ENCODE measurements at places on chromosomes 11 and 22.

DNA sequence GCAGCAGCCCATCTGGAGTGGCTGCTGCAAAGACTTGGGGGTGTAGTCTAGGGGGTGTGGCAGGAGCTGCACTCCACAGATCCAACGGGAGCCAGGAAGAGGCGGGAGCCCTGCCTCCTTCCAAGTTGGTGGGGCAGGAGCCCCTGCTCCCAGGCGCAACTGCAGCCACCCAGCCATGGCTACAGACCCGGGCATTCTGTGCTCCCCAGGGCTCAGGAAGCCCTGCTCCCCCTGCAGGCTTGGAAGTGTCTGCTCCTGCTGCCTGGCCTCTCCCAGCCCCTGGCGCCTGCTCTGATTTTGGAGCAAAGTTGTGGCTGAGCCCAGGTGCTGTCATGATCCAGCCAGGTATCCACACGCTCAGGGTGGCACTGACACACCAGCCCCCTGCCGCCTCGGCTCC lies 58.5 kb downstream of the CCDC34 start:
- no peak for DNase-seq

- DNase-seq = no peak
Measured at GRCh38 chr11:124879493-124880289, 14.5 kb downstream of the ROBO3 start.

- no peak for DNase-seq
Measured at GRCh38 chr11:5700421-5701054, 10.9 kb downstream of the TRIM22 start.

DNA sequence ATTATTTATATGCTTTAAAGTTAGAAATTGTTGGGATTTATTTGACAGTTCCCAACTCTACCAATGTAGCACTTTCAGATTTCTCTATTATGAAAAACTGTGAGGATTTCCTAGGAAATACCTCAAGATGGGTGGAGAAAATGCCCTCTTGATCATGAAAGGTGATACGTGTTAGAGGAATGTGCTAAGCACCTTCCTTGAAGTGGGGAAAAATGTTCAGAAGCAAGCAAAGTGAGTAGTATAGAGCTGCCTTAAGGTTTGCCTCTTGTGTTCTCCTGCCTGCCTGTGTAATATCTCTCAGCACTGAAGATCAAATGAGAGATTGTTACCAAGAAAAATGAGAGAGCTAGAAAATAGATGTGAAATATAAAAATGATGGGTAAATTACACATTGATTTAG lies 58.2 kb downstream of the YAP1 start:
- no peak for DNase-seq

DNA sequence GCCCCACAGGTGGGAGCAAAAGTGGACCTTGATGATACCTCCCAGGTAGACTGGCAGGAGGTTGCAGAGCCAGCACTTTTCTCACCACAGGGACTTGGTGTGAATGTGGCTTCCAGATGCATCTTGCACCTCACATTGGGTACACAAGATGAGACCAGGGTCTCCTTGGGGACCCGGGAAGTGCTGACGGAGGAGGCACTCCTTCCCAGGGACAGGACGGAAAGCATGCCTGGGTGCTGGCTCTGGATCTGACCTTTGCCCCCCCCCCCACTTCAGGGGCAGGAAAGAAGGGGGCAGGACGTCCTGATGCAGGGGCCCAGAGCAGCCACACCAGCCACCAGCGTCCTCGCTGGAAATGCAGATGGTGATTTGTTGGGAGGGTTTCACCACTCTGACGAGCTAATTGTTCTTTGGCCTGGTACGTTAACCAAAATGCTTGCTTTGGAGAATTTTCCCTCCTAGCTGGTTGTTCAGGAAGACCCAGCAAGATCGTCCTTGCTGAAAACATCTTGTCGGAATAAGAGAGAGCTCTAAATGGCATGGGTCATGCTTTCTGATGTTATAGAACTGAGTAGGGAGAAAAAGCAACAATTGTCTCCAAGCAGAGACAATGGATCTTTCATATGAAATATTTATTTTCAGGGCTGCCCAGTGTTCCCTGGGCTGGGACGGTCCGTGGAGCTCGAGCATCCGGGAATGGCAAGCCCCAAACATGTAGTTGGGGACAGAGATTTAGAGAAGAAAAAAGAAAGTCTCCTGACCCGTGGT lies 74.4 kb upstream of the PPARA start:
- DNase-seq = no peak

- DNase-seq = no peak
Measured at GRCh38 chr11:110908401-110909105, 196.3 kb upstream of the ARHGAP20 start.

GRCh38 chr11:60871378-60872061 lies 4.2 kb downstream of the ZP1 start:
- no peak for DNase-seq

DNA sequence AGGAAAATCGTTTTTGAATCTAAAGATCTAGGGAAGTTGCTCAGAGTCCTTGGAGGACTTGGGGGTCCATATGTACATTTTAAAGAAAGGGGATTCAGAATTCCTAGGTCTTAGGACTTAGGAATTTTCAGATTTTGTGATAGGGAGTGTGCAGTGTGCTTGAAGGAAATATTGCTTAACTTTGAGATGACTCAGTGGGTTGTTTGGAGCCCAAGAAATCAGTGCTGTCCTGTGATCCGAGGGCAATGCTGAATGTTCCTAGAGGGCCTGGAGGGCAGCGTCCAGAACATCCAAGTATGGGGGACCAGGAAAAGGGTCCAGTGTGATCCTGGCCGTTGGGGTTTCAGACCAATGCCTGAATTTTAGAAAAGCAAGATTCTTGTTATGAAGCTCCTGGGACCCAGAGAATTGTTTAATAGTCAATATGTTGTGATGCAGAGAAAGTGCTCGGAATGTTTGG lies 3.1 kb upstream of the IGF2 start:
- DNase-seq = no peak

GRCh38 chr11:65298655-65299179 lies 15.9 kb upstream of the CDC42EP2 start:
- DNase-seq = no peak

All from esophagus squamous epithelium (tissue), 5 donors.